ENCODE measurements at places on chromosomes 3 and 15.

- no peak for DNase-seq
These were observed 358.0 kb upstream of the TGFBR2 start for GRCh38 chr3:30248423-30248822.

GRCh38 chr3:105065895-105066839 lies 300.5 kb upstream of the ALCAM start:
- DNase-seq, result no peak

GRCh38 chr3:7574435-7574834 lies 713.5 kb downstream of the GRM7 start:
- DNase-seq, result no peak

DNA sequence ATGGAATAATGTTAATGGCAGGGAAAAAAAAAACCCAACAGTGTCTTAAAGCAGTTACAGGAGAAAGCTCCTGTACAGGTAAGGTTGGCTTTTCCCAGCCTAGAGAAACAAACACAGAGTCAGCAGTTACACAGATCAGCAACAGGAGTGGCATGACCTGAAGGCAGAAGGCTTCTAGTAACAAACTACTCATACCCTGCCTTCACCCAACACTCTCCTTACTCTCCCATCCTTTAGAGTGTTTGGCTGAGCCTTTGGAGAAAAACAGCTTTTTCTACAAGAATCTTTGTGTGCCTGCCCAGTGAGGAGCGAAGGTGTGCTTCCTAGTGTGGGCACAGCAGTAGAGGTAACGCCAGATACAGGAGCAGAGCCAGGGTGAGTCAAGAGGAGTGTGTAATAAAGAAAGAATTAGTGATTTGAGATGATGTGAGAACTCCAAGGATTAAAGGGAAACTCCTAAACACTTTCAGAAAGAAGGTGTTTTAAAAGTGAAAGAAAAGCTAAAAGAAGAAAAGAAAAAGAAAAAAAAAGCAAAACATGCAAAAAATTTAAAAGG lies 152.7 kb downstream of the POLR2M start:
- no peak for DNase-seq

All from T-helper 2 cell treated with Interferon-gamma antibody and Interleukin-4, amounts not matched to agents 5 μg/mL and 100 μg/mL, for 36 hours (primary cell).